Stimulated activated CD8-positive, alpha-beta memory T cell treated with anti-CD3 and anti-CD28 coated beads, Interleukin-15, amount 100 ng/mL, for 48 hours (primary cell): ENCODE measurements at places on chromosomes 2 and 18.
A peak's percentile ranks its signal among the peaks of the same experiment; 100 is the strongest.

GRCh38 chr2:26925100-26925791 is 45.2 kb upstream of the MAPRE3 start:
- no peak for DNase-seq

DNA sequence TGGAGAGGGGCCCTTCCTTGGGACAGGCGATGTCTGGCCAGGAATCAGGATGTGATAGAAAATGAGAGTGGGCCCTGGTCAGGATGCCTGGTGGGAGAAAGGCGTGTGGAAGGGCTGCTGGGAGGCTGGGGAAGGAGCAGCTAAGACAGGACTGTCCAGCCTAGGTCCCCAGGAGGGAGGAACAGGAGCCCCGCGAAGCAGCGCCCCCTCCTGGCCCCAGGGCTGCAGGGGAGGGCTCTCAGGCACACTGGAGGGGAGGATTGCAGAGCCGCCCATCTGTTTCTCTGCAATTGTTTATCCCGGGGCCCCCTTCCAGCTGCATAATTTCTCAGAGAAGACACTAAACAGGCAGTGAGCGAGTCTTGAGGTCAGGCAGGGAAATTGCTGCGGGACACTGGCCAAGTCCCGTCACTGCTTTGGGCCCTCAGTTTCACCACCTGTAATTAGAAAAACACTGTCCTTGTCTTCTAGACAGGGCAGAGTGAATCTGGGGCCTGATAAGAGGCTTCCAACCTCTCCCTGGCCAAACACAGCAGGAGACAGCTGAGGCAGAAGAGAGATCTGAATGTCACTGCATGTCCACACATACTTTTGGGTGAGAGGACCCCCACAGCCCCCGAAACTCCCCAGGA is 3.9 kb upstream of the NPPC start:
- no peak for DNase-seq

DNA sequence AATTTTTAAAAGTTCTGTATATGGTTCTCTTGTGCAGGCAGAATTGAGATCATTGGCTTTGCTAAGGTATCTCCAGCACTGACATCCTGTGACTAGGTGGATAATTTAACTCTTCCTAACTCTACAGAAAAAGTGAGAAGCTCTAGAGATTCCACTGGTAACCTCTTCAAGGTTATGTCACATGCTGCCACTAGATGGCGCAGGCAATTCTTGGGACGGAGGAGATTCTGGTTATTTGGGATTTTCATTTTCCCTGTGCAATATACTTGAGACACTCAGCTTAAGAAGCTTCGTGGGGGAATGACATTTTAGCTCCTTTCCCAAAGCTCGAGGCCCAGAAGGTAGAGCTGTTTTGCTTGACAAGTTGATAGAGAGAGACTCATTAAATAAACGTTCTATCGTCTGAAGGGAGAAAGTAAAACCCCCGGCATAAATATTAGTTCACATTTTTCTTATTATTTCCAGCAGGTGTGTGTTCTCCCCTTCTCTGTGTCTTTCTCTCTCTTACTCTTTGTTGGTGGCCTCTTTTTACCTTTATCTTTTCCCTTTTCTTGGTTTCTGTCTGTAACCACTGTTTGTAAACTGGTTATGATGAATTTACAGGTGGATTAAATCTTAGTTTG is 26.6 kb upstream of the LANCL1 start:
- DNase-seq, result no peak

- no peak for DNase-seq
Measured at GRCh38 chr18:4854671-4855070, 342.4 kb downstream of the AKAIN1 start.

DNA sequence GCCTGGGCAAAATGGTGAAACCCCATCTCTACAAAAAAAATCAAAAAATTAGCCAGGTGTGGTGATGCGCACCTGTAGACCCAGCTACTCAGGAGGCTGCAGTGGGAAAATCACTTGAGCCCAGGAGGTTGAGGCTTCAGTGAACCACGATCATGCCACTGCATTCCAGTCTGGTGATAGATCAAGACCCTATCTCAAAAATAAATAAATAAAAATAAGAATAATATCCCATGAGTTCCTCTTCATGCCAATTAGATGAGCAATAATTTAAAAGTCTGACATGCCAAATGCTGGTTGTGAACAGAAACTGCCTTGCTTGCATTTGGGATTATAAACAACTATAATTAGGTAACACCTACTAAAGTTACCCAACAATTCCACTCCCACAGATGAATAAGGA is 22.1 kb upstream of the ANKRD44 start:
- no peak for DNase-seq

DNA sequence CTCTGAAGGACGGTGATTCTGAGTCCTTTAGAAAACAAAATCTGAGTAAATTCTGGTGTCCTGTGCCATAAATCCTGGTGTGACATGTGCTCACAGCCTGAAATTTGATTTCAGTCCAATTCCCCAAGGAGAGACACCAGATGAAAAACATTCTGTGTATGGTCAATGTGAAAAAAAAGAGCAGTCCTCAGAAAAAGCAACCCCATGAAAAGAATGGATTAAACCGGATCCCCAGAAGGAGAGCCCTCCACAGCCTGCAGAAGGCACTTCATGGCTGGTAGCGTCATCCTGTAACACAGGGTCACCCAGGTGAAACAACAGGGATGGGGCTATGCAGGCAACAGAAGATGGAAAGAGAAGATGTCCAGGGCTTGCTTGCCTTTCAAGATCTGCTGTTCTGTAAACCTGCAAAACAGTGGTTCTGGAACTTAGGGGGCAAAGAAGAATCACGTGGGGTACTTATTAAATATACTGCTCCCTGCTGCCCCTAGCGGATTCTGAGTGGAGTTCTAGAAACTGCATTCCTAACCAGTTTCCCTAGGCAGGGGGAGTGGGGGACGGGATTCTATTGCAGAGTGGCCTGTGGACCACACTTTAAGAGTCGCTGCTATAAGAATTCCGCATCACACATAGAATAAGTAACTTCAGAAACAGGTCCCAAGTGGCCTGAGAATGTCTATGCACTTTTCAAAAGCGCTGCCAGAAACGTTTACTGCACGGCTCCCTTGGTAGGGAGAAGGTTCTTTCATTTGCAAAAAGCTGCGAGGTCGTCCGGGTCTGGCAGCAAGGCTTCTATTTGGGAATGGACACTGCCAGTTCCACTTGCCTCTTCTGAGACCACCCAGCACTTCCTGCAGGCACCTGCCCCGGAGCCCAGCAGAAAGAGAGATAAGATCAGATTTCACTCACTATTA is 118.9 kb upstream of the ARL5A start:
- DNase-seq, result no peak

DNA sequence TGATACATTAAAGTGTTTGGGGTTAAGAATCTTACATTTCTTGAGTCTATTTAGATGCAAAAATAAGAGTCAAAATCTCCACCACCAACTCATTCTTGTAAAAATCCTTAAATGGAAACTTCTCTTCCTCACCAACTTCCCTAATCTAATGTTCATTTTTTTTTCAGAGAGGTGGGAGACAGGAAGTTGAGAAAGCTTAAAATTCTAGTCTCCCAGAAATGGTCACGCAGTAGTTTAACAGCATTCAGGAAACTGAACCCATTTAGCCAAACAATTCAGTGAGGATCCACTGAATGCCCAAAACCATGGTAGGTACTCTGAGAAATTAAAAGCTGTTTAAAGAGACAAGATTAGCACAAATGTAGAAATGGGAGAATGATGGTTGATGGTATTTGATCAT is 69.0 kb downstream of the TXNL1 start:
- no peak for DNase-seq

DNA sequence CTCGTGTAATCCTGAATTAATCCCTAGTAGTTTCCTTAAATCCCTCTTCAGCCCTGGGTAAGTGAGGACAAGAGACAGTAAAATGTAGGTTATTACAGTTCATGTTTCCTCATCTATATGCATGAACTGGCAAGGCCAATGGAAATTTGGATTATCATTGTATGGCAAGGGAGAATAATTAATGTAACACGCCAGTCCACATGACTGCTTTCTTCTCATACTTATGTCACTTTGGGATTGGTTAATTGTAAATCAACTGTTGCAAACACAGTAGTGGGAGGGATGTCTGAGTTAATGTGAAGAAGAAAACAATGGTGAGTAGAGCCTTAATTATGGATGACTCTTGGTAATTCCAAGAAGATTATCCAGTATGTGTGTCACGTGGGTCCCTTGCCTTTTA is 1.7 kb upstream of the SERPINB7 start:
- DNase-seq, result no peak

- no peak for DNase-seq
Measured at GRCh38 chr2:159044804-159045286, 76.4 kb downstream of the TANC1 start.

GRCh38 chr2:173652311-173652710 is 297.6 kb downstream of the CDCA7 start:
- no peak for DNase-seq

DNA sequence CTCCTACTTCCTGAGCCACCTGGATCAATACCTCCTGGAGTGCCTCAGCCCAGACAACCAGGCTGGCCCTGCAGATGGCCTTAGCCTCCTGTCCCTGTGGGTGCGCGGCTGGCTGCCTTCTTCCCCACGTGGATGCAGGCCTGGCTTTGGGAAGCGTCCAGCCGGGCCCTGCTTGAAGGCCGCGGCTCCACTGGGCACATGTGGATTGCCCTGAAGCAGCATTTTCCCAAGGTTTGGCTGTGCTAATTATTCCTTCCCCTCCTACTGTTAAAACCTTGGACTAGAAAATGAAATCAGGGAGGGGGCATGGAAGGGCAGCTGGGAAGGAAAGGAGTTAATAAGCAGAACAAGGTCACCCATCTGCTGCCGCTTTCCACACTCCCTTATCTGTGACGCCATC is 143.0 kb upstream of the GATA6 start:
- DNase-seq, result no peak

- DNase-seq, result no peak
Measured at GRCh38 chr2:166152064-166152463, 24.2 kb upstream of the SCN1A start.

DNA sequence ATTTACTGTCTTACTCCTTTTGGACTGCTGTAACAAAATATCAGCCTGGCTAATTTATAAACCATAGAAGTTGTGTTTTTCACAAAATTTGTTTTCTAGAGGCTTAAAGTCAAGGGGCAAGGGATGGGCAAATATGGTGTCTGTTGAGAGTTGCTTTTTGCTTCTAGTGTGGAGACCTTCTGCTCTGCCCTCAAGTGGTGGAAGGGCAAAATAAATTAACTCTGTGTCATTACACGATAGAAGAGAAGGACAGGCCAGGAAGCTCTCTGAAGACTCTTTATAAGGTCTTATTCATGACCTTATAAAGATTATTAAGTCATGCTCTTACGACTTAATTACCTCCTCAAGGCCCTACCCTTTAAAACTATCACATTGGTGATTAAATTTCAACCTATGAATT is 181.2 kb upstream of the LRATD1 start:
- no peak for DNase-seq

DNA sequence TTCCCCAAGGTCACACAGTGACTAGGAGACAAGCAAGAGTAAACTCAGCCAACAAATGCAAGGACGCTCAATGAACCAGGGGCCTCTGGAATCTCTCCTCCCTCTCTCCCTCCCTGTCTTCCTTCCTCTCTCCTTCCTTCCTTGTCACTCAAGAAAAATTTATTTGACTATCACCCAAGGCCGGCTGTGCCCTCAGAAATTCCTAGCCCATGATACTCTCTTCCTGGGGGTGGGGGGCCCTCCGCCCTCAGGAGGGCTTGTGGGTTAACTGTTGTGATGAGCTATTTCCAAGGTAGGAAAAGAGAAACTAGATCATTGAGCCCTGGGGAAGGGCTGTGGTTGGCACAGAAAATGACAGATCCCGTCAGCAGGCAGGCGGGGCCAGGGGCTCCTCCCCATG is 21.7 kb downstream of the INHBB start:
- no peak for DNase-seq

- DNase-seq, result no peak
Measured at GRCh38 chr2:160418853-160419252, 74.8 kb downstream of the RBMS1 start.

DNA sequence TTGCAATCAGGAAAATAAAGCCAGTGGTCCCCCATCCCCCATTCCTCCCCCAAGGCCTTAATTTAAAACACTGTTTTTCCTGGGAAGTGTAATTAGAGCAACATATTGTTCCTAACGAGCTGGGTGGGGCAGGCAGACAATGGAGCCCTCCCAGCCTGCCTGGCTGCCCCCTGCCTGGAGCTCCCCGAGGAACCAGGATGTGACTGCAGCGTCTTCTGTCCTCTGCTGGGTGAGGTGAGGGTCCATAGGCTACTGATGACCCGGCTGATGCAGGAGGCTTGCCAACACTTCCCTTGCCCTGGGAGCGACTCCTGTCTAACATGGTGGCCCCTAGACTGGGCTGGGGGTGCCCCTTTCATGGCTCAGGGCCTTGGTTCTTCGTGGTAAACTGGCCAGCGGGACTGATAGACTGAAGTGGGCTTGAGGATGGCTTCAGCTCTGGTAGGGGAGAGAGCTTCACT is 152.4 kb downstream of the DYSF start:
- no peak for DNase-seq

DNA sequence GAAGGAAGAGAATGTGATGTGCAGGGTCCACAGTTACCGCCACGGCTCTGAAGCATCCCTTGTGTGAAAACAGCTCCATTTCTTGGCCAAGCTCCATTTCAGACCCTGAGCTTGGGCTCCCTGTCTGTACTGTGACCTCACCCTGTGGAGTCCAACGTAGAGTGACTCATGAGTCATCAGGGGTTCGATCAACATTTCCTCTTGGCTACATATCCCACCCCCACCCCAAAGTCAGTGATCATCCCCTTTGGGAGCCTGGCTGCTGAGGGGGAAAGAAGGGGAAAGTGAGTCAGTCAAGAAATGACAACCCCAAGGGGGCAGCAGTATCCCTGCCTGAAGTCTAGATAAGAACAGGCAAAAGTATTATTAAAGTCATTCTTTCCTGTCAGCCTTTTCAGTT is 62.2 kb downstream of the PAPOLG start:
- DNase-seq, result peak; percentile 51

DNA sequence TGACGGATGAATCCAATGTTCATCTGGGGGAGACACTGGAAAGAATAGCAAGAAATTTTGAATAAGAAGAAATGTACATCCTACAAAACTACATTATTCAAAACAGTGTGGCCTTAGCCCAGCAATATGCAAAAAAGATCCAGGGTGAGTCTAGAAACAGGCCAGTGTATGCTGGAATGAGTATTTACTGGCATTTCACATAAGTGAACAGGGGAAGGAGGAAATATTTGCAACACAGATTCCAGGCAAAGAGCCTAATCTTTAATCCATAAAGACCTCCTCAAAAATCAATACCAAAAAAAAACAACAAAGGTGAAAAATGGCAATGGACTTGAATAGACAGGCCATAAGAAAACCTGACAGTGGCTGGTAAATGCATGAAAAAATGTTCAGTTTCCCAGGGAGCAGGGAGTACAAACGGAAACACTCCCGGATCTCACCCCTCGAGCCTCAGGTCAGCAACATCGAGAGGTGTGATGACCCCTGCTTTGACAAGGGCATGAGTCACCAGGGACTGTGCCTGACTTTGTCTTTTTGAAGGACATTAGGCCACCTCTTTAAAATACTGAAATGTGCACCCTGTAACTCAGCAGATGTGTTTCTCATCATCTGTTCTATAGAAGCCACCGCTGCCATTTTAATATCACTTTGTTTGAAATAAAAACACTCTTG is 12.7 kb upstream of the GPC1 start:
- DNase-seq, result no peak
